ENCODE measurements at places on chromosomes 7 and 10.

DNA sequence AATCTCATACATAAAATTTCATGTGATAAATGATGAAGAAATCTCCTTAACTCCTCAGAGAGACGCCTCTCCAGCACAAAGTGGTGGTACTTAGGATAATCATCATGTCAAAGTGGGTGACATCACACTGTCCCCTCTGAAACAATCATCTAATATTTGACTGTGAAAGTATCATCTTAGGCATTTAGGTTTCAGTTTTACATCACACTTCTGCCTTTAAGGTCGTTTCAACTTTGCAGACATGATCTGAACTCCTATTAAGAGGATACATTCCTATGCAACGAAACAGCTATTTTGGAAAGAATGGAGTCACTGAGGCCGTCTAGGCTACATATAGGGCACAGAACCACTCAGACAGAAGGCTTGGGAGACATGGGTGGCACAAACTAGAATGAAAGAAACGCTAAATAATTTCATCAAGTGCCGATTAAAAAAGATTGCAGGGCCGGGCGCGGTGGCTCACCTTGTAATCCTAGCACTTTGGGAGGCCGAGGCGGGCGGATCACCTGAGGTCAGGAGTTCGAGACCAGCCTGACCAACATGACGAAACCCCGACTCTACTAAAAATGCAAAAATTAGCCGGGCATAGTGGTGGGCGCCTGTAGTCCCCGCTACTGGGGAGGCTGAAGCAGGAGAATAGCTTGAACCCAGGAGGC lies 2.0 kb downstream of the VOPP1 start:
- no peak for DNase-seq

DNA sequence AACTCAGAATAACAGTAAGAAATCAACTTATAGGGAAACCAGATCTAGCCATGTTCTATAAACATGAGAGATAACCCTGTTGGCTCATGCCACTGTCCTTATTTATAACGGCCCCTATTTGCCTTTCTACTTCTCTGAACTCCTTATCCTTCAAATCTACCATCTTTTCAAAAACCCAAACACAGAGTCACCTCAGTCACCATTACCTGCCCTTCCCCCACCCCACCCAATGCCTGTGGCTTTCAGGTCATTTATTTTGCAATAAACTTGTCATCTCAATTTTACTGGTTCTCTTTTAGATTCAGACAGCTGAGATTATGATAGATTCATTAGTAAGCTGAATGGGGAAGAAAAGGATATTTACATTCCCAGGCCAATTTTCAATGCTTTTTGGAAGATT lies 53.6 kb downstream of the KMT2C start:
- no peak for DNase-seq

GRCh38 chr7:1671594-1672451 lies 1.7 kb downstream of the ELFN1 start:
- no peak for DNase-seq

GRCh38 chr7:125316466-125316865 lies 386.8 kb upstream of the POT1 start:
- DNase-seq, result no peak

Data from NCI-H187 treated with DMSO at 0.1 percent for 48 hours (cell line).